ENCODE measurements at places on chromosomes 7 and 10.

DNA sequence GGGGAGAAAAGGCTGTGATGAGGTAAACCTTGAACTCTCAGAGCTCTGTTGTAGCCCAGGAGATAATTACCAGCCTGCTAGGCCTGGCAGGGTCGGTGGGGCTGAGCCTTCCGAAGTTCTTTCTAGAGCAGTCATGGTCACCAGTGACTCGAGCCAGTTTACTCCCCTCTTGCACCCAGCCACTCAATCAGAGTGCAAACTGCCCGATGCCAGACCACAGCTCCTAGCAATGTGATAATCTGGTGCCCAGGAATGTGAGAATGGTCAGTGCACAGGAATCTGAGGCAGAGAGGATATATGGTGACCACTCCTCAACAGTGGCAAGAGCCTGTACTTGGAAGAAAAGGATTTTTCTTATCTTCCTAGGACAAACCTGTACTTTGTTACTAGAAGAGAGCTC is 46.4 kb upstream of the KMT2E start:
- DNase-seq: no peak

GRCh38 chr10:50593523-50594376 is 30.0 kb downstream of the SGMS1 start:
- DNase-seq: no peak

GRCh38 chr7:29170781-29171180 is 23.8 kb upstream of the CHN2 start:
- no peak for DNase-seq

- DNase-seq: no peak
Observed at GRCh38 chr7:139647814-139648390, 124.4 kb downstream of the CLEC2L start.

Data from inflammatory macrophage (primary cell).